CD8-positive, alpha-beta memory T cell (primary cell): ENCODE measurements at places on chromosomes 11 and 22. TPM values are rescaled to one million over a fixed set of nuclear protein-coding genes. Genes with fewer than 3 reads are reported as not detected.

The LMNTD2 gene
- 1.2 TPM for total RNA-seq

The MMP1 gene
- not detected for total RNA-seq

The MRGPRX3 gene
- not detected for total RNA-seq

The SHANK3 gene
- 0.07 TPM for total RNA-seq

The SLC5A1 gene
- not detected for total RNA-seq

The MS4A12 gene
- not detected for total RNA-seq

The RTN4RL2 gene
- total RNA-seq: 0.24 TPM

The CHRM4 gene
- not detected for total RNA-seq

The APOL6 gene
- total RNA-seq: 27.5 TPM

The CASP5 gene
- not detected for total RNA-seq

The IGLL1 gene
- not detected for total RNA-seq

The P2RY2 gene
- not detected for total RNA-seq

The KCNK4 gene
- not detected for total RNA-seq

The ARHGAP42 gene
- total RNA-seq: 0.18 TPM

The PRR33 gene
- total RNA-seq: not detected

The SCGB2A2 gene
- not detected for total RNA-seq

The NXPE2 gene
- total RNA-seq: not detected

The C22orf42 gene
- total RNA-seq: not detected

The MMP8 gene
- not detected for total RNA-seq

The OTOG gene
- not detected for total RNA-seq

The MFNG gene
- total RNA-seq: 171 TPM

The ARFGAP2 gene
- total RNA-seq: 100 TPM

The OR10D3 gene
- not detected for total RNA-seq

The OR8D4 gene
- total RNA-seq: not detected

The FZD4 gene
- 0.07 TPM for total RNA-seq
